ENCODE measurements at places on chromosomes 3 and 15.

GRCh38 chr3:169256796-169257522 is 406.6 kb downstream of the MECOM start:
- no peak for DNase-seq

- DNase-seq: peak; percentile 78
Observed at GRCh38 chr3:194736896-194737600, 51.4 kb downstream of the FAM43A start.

- no peak for DNase-seq
Observed at GRCh38 chr15:65829130-65829764, 37.2 kb upstream of the DENND4A start.

- DNase-seq: no peak
Observed at GRCh38 chr3:168598250-168598649, 502.5 kb upstream of the GOLIM4 start.

DNA sequence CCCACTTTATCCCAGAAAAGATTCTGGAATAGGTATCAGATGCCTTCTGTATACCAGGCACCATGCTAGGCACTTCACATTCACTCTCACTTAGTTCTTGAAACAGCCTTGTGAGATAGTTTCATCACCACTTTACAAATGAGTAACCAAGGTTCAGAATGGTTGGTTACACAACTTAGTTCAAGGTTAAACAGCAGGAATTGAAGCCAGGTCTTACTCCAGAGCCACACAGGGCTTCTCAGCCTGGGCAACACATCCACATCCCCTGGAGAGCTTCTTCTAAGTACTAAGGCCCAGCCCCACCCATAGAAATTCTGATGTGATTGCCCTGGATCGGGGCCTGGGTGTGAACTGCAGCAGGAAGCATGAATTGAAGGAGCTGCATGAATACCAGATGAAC is 18.6 kb downstream of the WHAMM start:
- DNase-seq: no peak

DNA sequence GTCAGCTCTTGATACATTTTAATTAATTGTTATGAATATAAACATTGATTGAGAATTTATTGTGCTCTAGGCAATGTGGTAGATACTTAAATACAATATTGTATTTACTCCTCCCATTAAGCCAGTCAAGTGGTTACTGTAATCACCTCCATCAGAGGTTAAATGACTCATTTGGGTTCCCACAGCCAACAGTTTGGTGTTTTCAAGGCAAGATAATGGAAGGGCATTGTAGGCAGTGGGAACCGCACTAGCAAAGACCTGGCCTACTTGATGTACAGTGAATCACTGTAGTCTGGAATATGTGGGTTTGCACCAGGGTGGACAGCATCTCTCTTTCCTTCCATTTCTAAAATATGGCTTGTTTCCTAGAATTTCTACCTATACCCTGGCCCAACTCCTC is 127.4 kb downstream of the EDEM1 start:
- DNase-seq: no peak

DNA sequence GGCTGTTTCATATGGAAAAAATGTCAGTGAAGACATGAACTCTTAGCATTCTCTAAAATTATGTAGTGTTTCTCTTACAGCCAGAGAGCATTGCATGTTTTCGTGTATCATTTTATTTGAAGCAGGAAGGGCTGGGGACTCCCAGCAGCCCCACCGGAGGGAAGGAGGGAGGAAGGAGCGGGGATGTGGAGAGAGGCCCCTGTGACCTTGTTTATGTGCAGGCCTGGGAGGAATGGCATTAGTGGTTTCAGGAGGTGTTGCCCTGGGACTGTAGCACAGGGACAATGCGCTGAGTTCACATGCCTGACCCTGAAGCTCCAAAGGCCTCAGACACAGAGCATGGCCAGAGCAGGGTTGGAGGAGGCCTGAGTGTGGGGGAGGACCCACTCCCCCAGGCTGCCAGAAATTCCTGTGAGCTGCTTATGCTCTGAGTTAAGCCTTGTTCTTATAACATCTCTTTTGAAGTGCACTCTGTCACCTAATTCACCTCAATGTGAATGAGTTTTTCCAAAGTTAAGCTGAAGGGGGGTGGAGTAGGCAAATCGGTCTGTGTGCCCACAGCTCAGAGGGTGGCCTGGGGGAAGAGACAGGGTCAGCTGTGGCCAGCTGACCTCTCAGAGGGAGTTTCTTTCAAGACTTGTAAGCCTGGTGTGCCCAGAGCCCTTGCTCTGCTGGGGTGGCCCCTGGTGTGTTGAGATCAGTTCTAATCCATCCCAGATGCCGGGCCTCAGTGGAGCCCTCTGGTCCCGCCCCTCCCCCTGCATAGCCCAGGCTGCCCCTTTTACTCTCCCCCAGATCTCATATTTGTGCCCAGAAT is 3.9 kb upstream of the RNU6-1 start:
- no peak for DNase-seq

DNA sequence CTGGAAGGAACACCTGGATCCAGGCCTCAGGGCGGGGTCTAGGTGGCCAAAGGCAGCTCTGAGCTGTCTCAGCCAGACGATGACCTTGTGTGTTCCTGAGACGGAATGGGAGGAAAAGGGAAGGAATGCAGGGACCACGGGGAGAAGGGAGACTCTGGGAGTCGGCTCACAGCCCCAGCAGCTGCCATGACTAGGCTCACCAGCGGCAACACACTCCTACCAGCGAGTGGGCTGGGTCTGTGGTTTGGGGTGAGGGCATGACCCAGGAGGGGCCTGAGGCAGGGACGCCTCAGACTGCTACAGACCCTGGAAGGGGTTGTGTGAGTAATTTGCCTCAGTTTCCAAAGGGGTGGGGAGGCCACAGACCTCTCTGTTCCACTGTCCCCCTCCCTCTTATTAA is 19.8 kb downstream of the IQSEC1 start:
- no peak for DNase-seq

GRCh38 chr15:92394309-92395097 is 822 bp downstream of the ST8SIA2 start:
- DNase-seq: no peak

DNA sequence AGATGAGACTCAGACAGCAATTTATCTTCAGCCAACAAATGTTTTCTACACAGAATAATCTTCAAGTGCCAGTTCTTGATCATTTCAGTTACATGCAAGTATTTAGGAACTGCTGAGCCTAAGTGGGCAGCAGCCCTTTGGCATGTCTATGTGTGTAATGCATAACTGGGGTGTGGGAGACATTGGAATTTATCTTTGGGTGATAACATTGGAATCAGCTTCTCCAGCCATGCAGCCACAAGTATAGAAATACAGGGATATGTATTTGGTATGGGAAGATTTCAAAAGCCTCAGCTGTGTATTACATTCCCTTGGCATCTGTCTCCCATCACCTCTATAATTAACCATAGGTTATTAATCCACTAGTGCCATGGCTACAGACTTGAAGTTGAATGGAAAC is 63.4 kb upstream of the FOXP1 start:
- DNase-seq: no peak

GRCh38 chr15:46996359-46996758 is 720.9 kb upstream of the SEMA6D start:
- no peak for DNase-seq

DNA sequence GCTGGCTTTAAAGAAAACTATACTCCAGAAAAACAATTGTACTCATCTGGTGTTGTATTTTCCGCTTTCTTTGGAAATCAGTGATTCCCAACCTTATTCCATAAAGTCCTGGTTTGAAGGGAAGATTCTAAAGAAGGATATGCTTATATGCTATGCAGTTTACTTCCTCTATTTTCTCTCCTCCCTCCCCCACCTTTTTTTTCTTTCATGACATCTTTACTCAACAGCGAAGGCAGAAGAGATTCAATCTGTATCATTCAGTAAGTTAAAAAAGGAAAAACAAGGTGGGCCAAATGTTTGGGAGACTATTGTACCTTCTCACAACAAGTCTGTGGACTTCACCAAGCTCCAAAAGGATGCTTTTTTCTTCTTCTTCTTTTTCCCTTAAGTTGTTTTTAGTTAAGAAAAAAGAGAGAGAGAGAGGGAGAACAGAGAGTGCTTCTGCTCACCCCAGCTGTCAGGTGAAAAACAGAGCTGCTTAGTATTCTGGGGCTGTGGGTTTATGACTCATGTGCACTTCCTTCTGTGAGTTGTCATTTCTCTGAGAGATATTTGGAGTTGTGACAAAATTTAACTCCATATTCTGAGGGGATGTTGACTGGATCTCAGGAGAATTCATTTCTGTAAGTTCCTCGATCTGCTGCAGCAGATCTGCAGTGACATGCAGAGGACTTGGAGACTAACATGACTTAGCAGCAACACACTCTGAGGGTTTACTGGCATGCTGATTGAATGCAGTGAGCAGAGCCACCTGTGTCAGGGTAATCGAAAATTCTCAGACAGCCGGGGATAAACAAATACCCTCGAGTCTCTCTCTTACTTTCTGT is 70.7 kb downstream of the SSR3 start:
- DNase-seq: peak; percentile 41

DNA sequence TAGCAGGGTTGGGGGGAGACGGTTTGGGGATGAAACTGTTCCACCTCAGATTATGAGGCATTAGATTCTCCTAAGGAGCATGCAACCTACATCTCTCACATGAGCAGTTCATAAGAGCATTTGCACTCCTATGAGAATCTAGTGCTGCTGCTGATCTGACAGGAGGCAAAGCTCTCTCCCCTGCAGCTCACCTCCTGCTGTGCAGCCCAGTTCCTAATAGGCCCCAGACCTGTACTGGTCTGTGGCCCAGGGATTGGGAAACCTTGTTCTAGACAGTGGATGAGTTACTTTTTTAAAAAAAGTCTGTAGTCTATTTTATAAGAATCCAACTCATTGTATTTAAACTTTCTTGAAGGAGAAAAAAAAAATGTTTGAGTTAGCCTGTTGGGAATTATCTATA is 100.0 kb downstream of the HHLA2 start:
- DNase-seq: no peak

DNA sequence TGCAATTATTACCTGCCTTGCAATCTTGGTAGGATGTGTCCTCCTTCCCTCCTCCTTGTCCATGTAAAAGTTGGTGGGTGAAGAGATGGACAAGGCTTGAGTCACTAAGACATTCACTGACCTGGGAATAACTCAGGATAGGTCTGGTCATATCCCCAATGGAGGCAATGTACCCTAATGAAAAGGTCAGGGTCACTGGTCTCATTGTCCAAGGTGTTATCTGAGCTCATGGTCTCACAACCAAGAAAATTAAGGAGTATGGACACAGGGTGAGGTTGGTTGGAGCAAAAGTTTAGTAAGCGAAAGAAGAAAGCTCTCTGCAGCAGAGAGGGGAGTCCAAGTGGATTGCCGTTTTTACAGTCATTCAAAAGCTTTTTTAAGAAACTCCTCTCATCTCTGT is 179.0 kb downstream of the SNRPN start:
- DNase-seq: no peak

DNA sequence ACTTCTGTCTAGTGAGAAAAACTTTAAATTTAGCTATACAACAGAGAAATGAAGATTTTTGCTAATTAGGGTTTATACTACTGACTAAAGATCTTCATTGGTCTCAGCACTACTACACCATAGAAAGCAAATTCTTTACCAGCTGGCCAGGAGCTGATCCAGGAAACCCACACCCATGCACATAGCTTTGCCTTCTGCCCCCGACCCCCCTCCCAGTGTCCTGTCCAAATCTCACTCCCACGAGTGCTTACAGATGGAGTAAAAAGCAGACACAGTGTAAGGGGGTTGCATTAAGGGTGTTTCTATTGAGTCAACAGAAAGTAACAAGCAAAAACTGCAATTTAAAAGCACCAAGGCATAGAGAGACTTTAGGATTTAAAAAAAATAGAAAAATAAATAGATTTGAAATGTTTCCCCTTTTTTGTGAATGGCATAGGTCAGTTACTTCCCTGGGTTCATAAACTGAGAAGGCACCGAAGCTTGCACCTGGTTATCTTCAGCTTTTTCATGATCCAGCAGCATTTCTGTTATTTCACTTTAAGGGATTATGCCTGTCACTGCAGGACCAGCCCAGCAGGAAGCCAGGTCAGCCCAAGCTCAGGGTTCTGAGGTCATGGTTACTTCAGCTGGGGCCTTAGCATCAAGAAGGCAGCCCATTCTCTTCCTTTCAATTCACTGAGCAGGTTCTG is 124.3 kb downstream of the CTNNB1 start:
- DNase-seq: no peak
